Left renal cortex interstitium (tissue), 4 donors: ENCODE measurements at places on chromosomes 7 and 10. TPM values are rescaled to one million over a fixed set of nuclear protein-coding genes. Genes with fewer than 3 reads are reported as not detected.

ASB10 gene
- not detected for polyA plus RNA-seq

ACBD7 gene
- polyA plus RNA-seq = 8.0 TPM

DNA sequence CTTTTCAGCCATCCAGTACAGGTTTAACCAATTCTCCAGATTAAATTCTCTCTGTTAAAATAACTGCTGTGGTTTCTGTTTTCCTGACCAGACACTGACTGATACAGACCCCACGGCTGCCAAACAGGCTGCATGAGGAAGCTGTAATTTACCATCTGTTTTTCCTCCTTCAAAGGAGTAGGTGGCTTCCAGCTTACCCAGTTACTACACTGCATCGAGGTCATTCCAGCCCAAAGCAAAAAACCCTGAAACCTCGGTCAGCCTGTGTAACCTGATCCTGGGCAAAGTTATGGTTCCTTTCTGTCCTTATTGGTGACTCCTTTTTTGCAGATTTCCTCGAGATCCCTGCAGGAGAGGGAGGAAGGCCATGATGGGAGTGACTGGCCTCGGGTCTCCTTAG lies 27.9 kb upstream of the LOXL4 start:
- no peak for DNase-seq

SFTPA1 gene
- not detected for polyA plus RNA-seq

DNA sequence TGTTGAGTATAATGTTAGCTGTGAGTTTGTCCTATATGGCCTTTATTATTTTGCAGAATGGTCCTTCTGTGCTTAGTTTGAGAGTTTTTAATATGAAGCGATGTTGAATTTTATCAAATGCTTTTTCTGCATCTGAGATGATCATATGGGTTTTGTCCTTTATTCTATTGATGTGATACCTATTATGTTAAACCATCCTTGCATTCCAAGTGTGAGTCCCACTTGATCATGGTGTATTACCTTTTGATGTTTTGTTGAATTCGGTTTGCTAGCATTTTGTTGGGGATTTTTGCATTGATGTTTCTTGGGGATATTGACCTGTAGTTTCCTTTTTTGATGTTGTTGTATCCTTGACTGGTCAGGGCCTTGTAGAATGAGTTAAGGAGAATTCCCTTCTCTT lies 166.4 kb downstream of the MLLT10 start:
- DNase-seq = no peak

DNA sequence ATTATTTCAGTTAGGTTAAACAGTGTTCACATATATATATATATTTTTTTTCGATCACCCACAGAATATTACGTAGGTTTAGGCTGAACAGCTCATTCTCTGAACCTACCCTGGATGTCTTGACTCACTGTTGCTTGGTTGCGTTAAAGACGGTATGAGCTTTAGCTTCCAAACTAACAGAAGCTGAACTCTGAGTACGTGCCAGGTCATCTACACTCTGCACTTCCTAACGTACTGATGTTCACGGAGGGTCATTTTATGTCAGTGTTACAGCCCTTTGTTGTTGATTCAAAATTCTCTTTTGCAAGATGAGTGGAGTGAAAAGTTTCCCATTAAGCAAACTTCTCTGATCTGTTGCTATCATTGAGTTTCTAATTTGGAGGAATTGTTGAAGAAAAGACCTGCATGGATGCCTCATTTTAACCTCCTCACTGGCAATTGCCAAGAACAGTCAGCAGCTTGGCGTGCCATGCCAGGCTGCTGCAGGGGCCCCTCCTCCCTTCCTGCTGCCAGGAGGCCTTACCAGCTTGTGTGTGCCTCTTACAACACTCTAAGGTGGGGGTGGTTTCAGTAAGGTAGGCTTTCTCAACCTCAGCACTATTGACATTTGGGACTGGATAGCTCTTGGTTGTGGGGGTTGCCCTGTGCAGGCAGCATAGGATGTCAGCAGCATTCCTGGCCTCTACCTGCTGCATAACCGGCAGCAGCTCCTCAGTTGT lies 44.3 kb downstream of the INSYN2A start:
- DNase-seq = no peak

- DNase-seq = no peak
Observed at GRCh38 chr7:55903985-55904759, 16.9 kb downstream of the ZNF713 start.

- no peak for DNase-seq
Observed at GRCh38 chr10:26448292-26448691, 10.2 kb downstream of the APBB1IP start.

GRCh38 chr7:21624320-21624719 lies 81.5 kb downstream of the DNAH11 start:
- DNase-seq = no peak

- DNase-seq = no peak
Observed at GRCh38 chr7:69577221-69577620, 21.1 kb upstream of the AUTS2 start.

DNA sequence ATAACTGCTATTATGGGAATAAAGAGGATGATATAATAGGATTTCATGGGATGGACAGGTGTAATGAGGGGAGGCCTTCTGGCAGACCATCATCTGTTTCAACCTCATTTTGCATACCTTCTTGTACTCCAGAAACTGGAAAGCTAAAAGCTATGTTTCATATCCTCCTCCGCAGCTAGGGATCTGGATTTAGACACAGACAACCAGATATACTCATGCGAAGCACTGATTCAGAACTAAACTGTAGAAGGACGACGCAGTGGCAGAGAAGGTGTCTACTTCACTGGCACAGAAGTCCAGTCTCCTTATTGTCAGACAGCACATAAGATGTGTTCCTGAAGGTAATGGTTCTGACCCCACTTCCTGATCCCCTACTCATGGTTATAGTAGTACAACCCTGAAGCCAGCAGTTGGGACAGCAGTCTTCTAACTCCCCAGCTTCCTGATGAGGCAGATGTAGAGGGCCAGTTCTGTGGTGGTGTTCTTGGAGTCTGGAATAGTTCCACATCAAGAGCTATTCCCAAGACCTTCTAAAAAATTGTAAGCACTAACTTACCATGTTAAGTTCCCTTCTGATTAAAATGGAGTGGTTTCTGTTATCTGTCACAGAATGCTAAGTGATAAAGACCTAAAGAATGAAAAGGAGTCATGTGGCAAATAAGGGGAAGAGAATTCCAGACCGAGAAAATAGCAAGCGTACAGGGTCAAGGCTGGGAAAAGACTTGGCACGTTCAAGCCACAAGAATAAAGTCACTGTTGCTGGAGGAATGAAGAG lies 550.3 kb downstream of the GRM8 start:
- DNase-seq = no peak

DNA sequence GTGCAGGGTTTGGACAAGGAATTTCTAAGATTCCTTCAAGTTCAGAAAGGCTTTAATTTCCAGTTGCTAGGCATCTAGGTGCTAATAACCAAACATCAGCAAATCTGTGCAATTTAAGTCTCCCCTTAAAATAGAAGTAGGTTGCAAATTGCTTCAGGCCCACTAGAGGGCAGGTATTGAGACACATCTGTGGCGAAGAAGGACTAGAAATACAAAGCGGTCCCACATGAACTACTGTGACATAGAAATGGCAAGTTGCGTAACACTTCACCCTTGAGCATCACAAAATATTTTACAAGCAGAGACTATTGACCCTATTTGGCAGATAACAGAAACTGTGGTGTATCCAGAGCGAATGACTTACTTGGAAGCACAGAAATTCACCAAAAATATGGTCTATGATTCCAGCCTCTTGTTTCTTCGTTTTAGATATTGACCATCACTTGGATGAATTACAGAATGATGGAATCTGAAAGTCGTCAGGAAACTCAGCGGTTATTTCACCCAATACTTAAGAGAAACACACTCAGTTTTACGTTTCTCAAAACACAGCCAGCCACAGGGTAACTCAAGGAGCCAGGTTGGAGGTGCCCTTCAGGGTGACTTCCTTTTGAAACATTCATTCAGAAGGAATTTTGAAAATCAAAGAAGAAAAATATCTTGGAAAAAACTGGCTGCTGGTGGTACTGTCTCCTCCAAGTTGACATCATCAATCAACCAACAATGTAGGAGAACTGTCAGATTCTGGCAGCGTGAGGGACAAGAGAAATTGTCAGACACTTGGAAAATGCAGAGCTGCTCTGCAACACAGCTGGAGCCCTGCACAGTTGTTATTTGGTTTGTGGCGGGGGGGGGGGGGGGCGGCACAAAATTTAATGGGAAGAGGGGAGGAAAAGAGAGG lies 256.3 kb upstream of the MINDY3 start:
- DNase-seq = no peak

GRCh38 chr10:64211466-64211865 lies 690.3 kb downstream of the REEP3 start:
- no peak for DNase-seq

MDFIC gene
- polyA plus RNA-seq = 28.4 TPM

COL1A2 gene
- polyA plus RNA-seq = 817 TPM

- DNase-seq = no peak
Observed at GRCh38 chr10:34808801-34809745, 6.0 kb downstream of the PARD3 start.

DNA sequence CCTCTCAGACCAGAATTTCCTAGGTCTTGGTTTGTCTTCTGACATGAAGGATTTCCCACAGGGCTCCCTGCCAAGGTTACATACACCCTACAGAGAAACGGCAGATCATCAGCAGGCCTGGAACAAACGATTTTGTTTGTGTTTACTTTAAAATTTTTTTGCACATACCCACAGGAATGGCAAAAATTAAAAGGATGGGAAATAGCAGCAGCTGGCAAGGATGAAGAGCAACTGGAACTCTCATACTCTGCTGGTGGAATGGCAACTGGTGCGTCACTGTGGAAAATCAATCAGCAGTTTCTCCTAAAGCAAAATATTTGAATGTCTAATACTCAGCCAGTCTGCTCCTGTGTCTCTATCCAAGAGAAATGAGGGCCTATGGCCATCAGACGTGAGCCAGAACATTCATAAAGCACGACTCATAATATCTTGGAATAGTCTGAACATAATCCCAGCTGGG lies 6.5 kb downstream of the BAIAP2L1 start:
- DNase-seq = no peak

- no peak for DNase-seq
Observed at GRCh38 chr10:94490789-94491039, 54.9 kb upstream of the HELLS start.

GRCh38 chr7:51142741-51143385 lies 173.7 kb downstream of the COBL start:
- no peak for DNase-seq

GRCh38 chr7:98178321-98178720 lies 32.9 kb upstream of the BHLHA15 start:
- DNase-seq = no peak

DNA sequence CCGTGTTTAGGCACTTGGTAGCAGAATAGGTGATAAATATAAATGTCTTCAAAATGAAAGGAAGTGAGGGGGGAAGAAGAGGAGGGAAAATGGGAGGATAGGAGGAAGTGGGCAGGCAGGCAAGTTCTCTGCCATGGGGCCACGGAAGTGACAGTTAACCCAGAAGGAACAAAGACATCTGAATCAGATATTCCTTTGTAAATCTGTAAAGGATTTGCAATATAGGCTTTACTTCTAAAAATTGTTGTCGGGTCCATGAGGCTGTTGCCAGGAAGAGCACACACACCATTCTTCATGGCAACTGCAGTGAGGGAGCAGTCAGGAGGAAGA lies 23.7 kb upstream of the RASSF4 start:
- no peak for DNase-seq

DNA sequence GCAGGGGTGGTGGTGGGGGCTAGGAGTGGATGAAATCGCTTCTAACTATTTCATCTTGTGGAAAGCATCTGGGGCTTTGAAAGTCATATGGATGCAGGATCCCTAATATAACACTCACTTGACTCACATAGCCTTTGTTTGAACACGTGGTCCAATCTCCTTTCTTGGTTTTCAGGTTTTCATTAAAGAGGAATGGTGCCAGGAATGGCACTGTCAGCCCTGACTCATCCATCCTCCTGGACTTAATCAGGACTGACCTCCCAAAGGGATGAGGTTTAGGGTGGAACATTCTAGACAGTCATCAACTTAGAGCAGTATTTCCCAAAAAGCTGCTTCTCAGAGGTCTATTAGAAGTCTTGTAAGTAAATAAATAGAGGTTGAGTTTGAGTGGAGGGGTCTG lies 162.0 kb upstream of the PLXNA4 start:
- DNase-seq = no peak

- DNase-seq = no peak
Observed at GRCh38 chr7:156999958-157000726, 10.3 kb downstream of the MNX1 start.

- peak; percentile 35 for DNase-seq
Observed at GRCh38 chr7:30412782-30413504, 65.6 kb downstream of the NOD1 start.

XRCC2 gene
- polyA plus RNA-seq = 5.5 TPM

DNA sequence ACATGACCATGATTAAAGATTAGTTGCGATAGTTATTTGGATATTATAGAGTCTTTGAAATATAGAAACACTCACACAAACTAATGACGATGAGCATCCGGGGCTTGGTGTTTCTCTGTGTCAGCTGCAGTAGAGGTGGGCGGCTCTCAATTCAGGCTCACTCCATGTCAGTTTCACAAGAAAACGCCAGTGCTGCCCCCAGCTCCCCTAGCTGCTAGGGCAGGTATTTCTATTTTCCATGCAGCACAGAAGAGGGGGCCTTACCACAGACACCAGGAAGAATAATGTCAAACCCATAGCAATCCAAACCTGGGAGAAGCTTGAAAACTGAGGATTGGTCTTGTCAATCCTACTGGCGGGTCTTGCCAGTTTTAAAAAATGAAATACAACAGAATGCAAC lies 197.1 kb downstream of the PHTF2 start:
- no peak for DNase-seq

TMEM130 gene
- polyA plus RNA-seq = 5.2 TPM

ZC3HAV1L gene
- polyA plus RNA-seq = 15.4 TPM

DNA sequence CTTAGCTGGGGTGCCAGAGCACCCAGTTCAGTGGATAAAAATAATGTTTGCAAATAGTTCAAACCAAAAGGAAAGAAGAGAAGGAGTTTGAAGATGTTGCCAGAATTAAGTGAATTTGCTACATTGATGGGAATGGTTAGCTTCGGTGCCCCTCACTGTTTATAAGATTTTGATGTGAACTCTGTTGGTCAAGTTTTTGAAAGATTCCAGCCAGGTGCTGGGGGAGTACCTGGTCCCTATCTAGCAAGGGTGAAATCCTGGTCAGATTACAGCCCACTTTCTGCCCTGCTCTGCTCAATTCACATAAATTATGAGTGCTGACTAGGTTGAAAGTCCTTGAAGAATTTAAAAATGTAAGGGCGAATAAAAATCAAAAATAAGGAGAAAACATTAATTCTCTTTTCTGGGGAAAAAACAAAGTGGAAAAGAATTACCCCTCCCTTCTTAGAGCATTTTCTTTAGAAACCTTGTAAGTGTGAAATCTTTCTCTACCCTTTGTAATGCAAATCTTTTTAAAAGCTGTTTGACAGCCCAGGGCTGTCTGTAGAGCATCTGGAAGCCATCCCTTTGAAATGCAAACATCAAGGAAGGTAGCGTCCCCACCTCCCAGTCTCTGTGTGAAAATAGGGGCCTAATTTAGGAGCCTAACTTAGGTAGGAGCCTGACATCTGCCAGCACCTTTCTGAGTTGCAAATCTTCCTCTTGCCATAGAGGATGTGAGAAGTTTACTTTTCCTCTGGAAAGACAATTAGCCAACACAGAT lies 1.4 kb upstream of the GIMAP5 start:
- DNase-seq = no peak
